Spinal cord (tissue), 10 donors: ENCODE measurements at places on chromosomes 11 and 22.

- no peak for DNase-seq
Measured at GRCh38 chr11:15878756-15879155, 477.6 kb downstream of the SOX6 start.

DNA sequence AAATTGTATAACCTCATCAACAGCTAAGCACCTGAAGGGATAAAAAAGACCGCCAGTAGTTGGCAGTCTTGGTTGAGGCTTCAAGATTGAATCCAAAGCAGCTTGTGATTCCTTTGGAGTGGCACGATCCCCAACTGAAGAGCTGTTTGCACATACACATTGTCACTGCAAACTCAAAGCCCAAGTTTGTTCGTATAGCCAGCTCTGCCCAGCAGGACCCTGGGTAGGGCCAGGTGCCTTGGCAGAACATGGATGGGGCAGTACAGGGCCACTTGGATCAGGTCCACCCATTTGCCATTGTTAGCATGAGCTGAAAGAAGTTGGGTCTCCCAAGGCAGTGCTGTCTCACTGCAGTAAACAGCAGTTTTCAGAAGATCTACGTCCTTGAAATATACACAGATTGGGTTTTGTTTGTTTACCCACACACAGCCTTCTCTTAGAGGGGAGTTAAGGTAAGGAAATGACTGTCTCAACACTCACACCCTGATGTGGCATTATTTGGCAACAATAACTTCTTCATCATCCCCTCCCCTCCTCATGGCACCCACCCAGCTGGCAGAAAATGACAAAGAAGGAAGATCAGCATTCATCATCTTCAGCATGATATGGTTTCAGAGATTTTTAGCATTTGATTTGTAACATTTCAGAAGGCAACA is 132.9 kb downstream of the COMMD9 start:
- DNase-seq = no peak

DNA sequence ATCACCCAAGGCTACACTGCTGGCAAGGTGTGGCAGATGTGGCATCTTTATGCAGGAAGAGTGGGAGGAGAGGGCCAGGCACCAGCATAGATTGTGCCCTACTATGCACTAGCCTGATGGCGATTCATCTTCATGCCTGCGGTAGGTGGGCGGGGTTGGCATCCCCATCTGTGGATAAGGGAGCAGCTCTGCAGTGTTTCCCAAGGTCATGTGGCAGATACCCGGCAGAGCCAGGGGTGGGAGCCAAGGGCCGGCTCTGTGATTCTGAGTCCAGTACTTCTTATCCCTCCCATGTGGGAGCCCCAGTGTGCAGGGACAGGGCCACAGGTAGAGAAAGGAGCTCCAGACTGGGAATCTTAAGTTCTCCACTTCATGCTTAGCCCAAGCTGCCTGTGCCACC is 20.0 kb downstream of the CD82 start:
- DNase-seq = no peak

DNA sequence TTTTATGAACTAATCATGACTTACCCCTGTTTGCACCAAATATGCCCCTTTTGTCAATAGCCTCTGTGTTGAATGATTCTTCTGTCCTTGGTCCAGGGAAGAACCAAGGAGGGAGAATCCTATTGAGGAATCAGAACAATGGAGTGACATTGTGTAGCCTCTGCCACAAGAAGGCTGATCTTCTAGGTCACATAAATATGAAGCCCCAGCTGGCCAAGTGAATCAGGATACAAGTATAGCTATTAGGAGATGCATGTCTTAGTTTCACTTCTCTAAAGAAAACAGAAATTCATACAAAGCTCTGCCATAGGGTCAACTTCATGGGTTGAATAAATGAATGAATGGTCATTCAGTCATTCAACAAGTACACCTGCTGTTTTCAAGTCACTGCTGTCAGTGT is 118.2 kb upstream of the BLID start:
- DNase-seq = no peak

DNA sequence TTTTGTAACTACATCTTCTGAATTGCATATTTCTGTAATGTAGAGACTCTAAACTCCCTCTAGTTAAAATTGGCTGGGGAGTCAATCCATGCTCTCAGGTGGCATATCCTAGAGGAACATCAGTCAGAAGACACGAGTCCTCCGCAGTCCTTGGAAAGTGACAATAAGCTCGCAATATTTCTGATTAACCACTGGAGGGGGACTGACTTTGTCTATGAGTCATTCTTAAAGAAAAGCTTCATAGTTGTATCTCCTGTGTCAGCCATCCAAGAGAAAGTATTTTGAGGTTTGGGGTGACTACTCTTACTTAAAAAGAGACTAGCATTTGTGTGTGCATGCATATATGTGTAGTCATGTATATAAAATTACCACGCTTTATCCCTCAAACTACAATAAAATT is 60.2 kb downstream of the SLN start:
- DNase-seq = no peak

GRCh38 chr22:39959640-39960447 is at the start of gene TMA7B:
Gene TMA7B (plus strand): TSS chr22:39960397. CDS start chr22:39964375, 3,978 bp downstream.
- no peak for DNase-seq

- DNase-seq = no peak
Measured at GRCh38 chr11:125373426-125374391, 122.4 kb downstream of the FEZ1 start.

DNA sequence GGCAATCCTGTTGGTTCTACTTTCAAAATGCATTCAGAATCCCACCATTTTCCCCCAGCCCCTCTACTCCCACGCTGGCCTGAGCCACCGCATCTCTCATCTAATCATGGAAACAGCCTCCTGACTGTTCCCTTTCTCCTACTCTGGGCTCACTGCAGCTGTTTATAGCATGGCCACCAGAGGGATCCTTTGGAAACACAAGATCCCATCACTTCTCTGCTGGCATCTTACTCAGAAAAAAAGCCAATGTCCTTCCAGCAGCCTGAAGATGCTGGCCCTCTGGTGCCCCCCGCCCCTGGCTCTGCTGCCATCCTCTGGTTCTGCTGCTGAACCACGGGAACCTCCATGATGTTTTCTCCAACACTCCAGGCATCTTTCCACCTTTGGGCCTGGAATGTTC is 11.1 kb downstream of the MS4A8 start:
- DNase-seq = no peak

GRCh38 chr22:33381531-33382406 is 323.6 kb upstream of the SYN3 start:
- DNase-seq = no peak

- DNase-seq = no peak
Measured at GRCh38 chr11:9639985-9640384, 23.9 kb upstream of the SWAP70 start.

DNA sequence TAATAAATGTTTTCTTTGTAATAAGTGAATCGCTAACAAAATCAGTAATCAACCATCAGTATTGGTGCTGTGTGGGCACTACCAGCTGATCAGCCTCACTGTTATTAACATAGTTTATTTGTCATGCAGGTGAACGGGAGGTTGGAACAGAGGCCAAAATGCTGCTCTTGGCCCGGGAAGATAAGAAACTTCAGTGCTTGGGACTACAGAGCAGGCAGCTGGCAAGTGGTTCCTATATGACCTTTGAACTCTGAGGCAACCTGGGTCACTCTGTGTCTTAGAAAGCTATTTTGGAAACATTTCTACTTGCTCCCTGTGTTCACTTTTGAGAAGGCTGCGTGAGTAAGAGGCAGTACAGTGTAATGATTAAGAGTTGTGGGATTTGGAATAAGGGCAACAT is 36.5 kb upstream of the DNAJB13 start:
- no peak for DNase-seq

DNA sequence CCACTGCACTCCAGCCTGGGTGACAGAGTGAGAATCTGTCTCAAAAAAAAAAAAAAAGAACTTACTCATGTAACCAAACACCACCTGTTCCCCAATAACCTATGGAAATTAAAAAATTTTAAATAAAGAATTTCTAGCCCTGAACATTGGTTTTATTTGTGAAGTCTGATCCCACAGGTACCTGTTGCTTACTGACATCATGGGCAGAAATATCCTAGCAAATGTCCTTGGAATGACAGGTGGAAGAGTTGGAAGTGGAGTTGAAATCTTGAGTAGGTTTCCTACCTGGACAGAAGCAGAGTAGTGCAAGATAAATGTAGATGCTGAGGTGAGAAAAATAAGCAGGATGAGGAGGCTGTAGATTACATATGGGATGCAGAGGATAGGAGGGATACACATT is 17.2 kb downstream of the CD3D start:
- DNase-seq = no peak
